Cortex of kidney (tissue), 1 donor: ENCODE measurements at places on chromosomes 13 and 19.

- DNase-seq = no peak
These were observed 79.7 kb downstream of the EFNB2 start for GRCh38 chr13:106455777-106456176.

- DNase-seq = no peak
These were observed 728 bp upstream of the DENND1C start for GRCh38 chr19:6482343-6482686.

DNA sequence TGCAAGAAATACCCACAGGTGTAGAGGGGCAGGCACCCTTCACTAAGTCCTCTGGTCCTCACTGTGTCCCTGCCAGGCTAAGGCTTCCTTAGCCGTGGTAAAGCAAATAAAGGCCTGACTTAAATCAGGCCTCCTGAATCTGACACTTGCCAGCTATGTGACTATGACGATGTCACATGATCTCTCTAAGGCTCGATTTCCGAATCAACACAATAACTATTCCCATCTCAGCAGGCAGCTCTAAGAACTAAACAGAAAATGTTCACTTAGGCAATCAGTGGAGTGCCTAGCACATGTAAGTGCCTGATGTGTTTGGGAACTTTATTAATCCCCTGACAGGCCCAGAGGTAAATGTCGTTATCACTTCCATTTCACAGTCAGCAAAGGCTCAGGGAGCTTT, 2.0 kb downstream of the ZNF550 start:
- no peak for DNase-seq

DNA sequence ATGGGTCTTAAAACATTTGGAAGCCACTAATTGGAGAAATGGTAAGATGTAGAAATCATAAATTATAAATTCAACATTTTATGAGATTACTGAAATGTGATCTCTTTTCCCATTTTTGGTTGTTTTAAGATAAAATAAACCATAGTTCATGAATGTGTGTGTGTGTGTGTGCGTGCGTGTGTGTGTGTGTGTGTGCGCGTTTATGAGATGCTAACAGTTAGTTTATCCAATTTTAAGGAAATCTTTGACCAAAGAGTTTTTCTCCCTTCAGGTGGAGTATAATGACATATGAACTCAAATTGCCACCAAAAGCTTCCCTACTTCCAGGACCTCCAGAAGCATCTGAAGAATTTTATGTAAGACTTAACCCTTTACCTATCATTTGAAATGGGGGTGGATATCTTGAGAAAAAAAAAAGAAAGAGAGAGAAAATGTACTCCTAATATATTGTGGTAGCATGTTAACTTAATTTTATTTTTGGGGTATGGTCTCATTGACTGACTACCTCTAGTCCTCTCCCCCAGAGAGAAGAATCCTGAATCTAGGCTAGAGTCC, 98.1 kb upstream of the AKAP11 start:
- DNase-seq = no peak

DNA sequence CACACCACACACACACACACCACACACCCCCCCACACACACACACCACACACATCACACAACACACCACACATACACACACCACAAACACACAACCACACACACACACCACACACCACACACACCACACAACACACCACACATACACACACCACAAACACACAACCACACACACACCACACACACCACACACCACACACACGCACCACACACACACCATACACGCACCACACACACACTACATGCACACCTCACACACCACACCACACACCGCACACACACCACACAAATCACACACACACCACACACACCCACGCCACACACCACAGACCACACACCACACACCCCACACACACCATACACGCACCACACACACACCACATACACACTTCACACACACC, 83.5 kb downstream of the ZNF557 start:
- no peak for DNase-seq

- no peak for DNase-seq
These were observed 836 bp upstream of the BST2 start for GRCh38 chr19:17406046-17406886.

DNA sequence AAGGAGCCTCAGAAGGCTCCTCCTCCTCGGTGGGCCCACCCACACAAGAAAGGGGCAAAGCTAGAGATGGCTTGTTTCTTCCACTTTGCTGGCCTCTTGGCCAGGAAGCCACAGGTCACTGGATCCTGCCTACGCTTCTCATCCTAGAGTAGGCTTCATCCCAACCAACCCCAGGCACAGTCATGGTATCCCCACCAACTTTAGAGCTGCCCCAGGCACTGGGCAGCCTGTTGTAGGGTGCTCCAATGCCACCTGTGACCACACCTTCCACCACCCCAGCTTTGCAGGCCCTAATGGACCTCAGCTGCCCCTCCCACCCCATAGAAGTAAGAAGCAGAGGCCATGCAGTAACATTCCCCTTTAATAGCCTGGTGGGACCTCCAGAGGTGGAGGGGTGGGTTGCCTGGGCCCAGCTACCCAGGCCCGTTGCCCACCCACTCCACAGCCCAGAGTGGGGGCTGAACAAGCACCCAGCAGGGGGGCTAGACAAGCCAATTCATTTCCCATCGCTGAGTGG, 522 bp upstream of the CHMP2A start:
- no peak for DNase-seq

DNA sequence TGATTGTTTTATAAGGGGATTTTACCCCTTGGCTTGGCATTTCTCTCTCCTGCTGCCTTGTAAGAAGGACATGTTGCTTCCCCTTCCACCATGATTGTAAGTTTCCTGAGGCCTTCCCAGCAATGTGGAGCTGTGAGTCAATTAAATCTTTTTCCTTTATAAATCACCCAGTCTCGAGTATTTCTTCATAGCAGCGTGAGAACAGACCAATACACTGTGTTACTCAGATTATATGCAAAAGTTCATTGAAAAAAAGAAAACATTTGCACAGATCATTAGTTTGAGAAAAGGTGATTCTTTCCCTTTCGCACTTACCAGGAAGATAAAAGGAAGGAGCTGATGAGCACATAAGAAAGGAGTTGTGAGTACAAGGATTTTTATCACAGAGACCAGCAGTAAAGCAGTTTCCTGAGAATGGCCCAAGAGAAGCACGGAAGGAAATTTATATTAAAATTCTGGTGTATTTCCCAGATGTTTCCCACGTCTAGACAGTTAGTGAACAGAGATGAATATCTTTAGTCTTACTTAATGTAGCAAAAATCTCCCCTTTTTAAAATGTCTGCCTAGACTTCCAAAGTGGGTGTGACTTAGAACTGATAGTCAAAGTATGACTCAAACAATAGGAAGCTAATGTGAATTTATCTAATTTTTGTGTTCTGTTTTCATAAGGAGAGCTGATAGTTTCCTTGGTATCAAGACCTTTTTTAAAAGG, 431.8 kb upstream of the SGCG start:
- DNase-seq = no peak

GRCh38 chr13:31955101-31955500, 76.5 kb upstream of the FRY start:
- no peak for DNase-seq

DNA sequence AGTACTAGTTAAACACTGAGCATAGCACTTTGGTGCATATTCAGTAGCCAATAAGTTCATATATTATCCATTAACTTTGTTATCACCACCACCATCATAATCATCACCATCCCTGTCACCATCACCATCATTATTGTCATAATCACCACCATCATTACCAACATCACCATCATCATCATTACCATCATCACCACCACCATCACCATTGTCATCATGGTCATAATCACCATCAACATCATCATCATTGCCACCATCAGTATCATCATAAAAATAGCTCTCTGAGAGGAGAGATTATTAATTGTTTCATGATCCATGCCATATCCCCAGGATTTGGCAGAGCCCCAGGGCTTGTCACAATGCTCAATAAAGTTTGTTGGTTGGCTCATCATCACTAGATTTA, 49.3 kb downstream of the MBD3L1 start:
- DNase-seq = no peak

DNA sequence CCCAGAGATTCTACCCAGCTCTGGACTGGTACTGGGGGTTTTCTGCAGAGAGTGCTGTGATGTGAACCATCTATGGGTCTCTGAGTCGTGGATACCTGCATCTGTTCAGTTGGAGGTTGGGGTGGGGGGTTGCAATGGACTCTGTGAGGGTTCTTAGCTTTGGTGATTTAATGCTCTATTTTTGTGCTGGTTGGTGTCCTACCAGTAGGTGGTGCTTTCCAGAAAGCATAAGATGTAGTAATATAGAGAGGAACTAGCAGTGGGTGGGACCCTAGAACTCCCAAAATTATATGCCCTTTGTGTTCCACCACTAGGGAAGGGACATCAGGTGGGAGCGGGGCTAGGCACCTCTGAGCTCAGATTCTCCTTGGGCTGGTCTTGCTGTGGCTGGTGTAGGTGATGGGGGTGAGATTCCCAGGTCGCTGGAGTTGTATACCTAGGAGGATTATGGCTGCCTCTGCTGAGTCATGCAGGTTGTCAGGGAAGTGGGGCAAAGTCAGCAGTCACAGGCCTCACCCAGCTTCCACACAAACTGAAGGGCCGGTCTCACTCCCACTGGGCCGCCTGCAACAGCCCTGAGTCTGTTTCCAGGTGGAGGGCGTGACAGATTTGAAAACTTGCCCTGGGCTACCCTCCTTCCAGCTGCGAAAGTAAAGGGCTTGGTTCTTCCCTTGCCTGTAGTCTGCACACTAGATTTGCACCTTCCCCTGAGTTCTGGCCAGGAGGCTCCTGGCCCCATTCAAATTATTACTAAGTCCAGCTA, 573.0 kb upstream of the SLITRK1 start:
- DNase-seq = no peak
